ENCODE measurements at places on chromosomes 6 and 20. TPM values are rescaled to one million over a fixed set of nuclear protein-coding genes. Genes with fewer than 3 reads are reported as not detected.

DACT2 gene
- not detected for total RNA-seq

TAP2 gene
- 18.0 TPM for total RNA-seq

KCNB1 gene
- 5.1 TPM for total RNA-seq

PAK5 gene
- total RNA-seq, result 1.3 TPM

TBC1D7 gene
- 10.6 TPM for total RNA-seq

GRCh38 chr6:124132256-124132655 lies 328.6 kb downstream of the NKAIN2 start:
- no peaks in the 10 kb centered on the region for H3K27me3 ChIP-seq
- DNase-seq, result no peak
- H3K36me3 ChIP-seq, result no peaks in the 10 kb centered on the region
- no peak overlapping the region for H3K4me3 ChIP-seq
- no peak overlapping the region for H3K27ac ChIP-seq

DNA sequence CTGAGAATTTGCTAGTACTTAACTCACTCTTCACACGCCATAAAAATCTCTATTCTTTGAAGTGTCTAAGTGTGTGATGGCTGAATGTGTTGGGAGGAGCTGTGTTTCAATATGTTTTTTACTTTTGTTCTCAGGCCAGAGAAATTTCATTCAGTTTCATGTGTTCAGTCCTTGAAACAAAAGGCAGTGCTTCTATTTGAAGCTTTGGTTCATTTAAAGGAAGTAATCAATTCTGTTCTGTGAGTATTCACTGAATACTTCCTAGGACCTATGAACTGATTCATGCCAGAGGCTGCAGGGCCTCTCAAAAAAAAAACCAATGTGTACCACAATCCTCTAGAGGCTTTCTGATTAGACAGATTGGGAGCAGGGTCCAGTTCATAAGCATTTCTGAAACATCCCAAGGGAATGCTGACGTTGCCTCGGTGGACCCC lies 12.4 kb upstream of the F13A1 start:
- H3K36me3 ChIP-seq, result no peaks in the 10 kb centered on the region
- no peaks in the 10 kb centered on the region for H3K4me1 ChIP-seq
- H3K27me3 ChIP-seq, result no peaks in the 10 kb centered on the region
- no peak overlapping the region for H3K4me3 ChIP-seq

- no peaks in the 10 kb centered on the region for H3K36me3 ChIP-seq
- H3K27me3 ChIP-seq, result no peaks in the 10 kb centered on the region
- H3K27ac ChIP-seq, result no peak overlapping the region
- H3K4me1 ChIP-seq, result no peaks in the 10 kb centered on the region
- no peak for DNase-seq
- no peak overlapping the region for H3K4me3 ChIP-seq
These were observed 4.4 kb downstream of the PGK2 start for GRCh38 chr6:49782725-49783124.

DNA sequence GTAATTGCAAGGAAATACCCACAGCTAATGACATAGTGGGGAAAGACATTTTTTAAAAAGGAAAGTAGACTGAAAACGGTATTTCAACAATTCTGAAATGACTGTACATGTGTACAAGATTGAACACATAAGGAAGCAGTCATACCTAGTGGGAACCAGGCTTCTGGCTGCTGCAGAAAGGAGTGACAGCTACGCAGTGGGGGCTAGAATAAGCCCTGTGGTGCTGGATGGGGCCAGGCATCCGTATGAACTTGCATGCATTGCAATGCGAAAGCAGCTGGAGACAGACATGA lies 54.9 kb upstream of the GPR31 start:
- no peak for DNase-seq
- H3K36me3 ChIP-seq, result no peaks in the 10 kb centered on the region
- no peaks in the 10 kb centered on the region for H3K4me1 ChIP-seq
- H3K27me3 ChIP-seq, result no peaks in the 10 kb centered on the region
- no peak overlapping the region for H3K4me3 ChIP-seq

- no peak for DNase-seq
- no peaks in the 10 kb centered on the region for H3K36me3 ChIP-seq
- H3K4me1 ChIP-seq, result no peaks in the 10 kb centered on the region
- H3K27ac ChIP-seq, result no peak overlapping the region
- no peaks in the 10 kb centered on the region for H3K27me3 ChIP-seq
These were observed 736.9 kb upstream of the MARCKS start for GRCh38 chr6:113120224-113120581.

DNA sequence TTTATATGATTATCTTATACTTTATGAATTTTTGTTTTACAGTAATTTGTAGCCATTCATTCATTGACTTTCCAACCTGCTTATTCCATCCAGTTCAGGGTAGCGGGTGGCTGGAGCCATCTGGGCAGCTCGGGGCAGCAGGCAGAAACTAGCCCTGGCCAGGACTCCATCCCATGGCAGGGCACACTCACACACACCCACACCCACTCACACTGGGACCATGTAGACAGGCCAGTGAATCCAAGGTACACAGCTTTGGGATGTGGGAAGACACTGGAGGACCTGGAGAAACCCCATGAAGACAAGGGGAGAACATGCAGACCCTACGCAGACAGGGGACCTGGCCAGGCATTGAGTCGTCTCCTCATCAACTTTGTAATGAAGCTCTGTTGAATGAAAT lies 84.8 kb downstream of the ADGRG6 start:
- no peaks in the 10 kb centered on the region for H3K36me3 ChIP-seq
- no peak overlapping the region for H3K27ac ChIP-seq
- H3K27me3 ChIP-seq, result no peaks in the 10 kb centered on the region
- no peak overlapping the region for H3K4me3 ChIP-seq
- DNase-seq, result no peak
- H3K4me1 ChIP-seq, result no peaks in the 10 kb centered on the region

- no peak overlapping the region for H3K4me3 ChIP-seq
- no peaks in the 10 kb centered on the region for H3K4me1 ChIP-seq
- no peaks in the 10 kb centered on the region for H3K36me3 ChIP-seq
- no peak for DNase-seq
- H3K27me3 ChIP-seq, result no peaks in the 10 kb centered on the region
These were observed 73.9 kb downstream of the PLG start for GRCh38 chr6:160775792-160776580.

GRCh38 chr20:38062890-38063289 lies 29.3 kb downstream of the RPRD1B start:
- H3K36me3 ChIP-seq, result no peaks in the 10 kb centered on the region
- H3K4me3 ChIP-seq, result no peak overlapping the region
- H3K27ac ChIP-seq, result no peak overlapping the region
- no peaks in the 10 kb centered on the region for H3K27me3 ChIP-seq
- no peak for DNase-seq

DNA sequence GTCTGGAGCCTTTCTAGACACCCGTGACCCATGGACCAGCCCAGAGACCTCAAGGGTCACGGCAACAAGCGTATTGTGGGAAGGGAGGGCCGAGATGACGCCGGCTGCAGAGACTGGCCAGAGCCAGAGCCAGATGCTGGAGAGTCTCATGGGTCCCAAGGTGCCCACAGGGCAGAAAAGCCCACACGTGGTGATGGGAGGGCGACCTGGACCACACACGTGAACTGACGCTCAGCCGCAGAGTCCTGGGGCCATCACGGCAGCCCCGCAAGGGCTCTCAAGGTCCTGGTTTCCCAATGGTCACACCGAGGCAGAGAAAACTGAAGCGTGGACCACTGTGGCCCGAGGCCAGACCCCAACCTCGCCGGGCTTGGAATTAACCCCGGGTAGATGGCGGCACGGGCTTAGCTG lies 92.6 kb downstream of the YTHDF1 start:
- DNase-seq, result no peak
- no peaks in the 10 kb centered on the region for H3K4me1 ChIP-seq
- H3K27me3 ChIP-seq, result peaks cover 81% of the 10 kb centered on the region
- H3K27ac ChIP-seq, result no peak overlapping the region
- H3K36me3 ChIP-seq, result no peaks in the 10 kb centered on the region

DNA sequence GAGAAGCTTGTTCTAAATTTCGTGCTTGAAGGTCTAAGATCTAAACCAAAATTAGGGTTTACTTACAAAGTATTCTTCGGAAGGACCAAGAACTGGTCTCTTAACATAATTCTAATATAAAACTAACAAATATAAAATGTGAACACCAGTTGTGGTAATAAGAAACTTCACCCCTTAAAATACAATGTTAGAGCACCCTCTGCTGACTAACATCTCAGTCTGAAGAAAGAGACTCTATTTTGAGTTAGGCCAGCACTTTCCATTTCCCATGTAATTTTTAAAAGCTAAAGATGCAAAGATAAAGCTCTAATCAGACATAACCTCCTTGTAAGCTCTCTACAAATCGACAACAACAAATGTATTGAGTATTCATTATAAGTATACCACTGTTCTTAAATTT lies 24.6 kb downstream of the ATG5 start:
- H3K36me3 ChIP-seq, result no peaks in the 10 kb centered on the region
- H3K4me3 ChIP-seq, result no peak overlapping the region
- no peak for DNase-seq
- no peaks in the 10 kb centered on the region for H3K4me1 ChIP-seq
- no peaks in the 10 kb centered on the region for H3K27me3 ChIP-seq

GRCh38 chr20:623704-624103 lies 13.6 kb upstream of the TCF15 start:
- no peaks in the 10 kb centered on the region for H3K4me1 ChIP-seq
- no peak for DNase-seq
- no peak overlapping the region for H3K27ac ChIP-seq
- H3K4me3 ChIP-seq, result no peak overlapping the region
- peaks cover 33% of the 10 kb centered on the region for H3K27me3 ChIP-seq
- no peaks in the 10 kb centered on the region for H3K36me3 ChIP-seq

DNA sequence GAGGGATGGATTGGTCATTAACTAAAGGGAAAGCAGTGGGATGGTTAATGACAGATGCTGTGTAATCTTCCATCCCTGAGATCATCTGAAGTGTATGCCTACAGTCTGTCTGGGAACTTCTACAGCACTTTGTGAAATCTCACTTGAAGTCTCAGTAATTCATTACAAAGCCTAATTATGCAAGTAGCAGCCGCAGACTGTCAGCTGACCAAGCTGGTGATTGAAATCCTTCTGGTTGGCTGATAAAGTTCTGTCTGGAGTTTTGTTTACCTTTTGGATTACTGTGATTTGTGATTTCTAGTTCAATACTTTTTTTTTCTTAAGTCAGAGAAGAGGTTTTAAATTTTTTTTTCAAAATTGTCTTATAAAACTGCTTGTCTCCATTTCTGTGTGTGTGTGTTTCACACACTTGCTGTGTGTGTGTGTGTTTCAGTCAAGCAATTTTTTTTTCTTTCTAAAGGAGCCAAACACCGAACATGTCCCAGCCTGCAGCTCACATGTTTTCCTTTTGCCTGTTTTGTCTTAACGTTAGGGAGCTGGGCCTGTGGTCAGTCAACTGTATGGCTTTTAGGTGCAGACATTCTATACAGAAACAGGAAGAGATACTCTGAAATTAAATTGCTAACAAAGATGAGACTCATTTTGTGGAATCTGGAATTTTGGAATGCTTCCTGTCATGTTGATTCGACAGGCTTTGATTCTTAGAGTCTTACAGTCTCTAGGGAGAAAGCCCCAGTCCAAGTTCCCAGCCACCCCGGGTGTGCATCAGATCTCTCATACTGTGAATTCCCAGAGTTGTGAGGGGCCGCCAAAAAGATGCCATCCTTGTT lies 28.5 kb upstream of the ADGRF4 start:
- H3K36me3 ChIP-seq, result no peaks in the 10 kb centered on the region
- no peaks in the 10 kb centered on the region for H3K27me3 ChIP-seq
- H3K4me3 ChIP-seq, result no peak overlapping the region
- H3K4me1 ChIP-seq, result no peaks in the 10 kb centered on the region

GRCh38 chr6:98039443-98039842 lies 756.4 kb upstream of the MMS22L start:
- no peaks in the 10 kb centered on the region for H3K36me3 ChIP-seq
- no peak overlapping the region for H3K4me3 ChIP-seq
- H3K27me3 ChIP-seq, result no peaks in the 10 kb centered on the region
- H3K27ac ChIP-seq, result no peak overlapping the region
- H3K4me1 ChIP-seq, result no peaks in the 10 kb centered on the region

GRCh38 chr6:113876695-113877094 lies 19.6 kb downstream of the MARCKS start:
- H3K36me3 ChIP-seq, result no peaks in the 10 kb centered on the region
- DNase-seq, result no peak
- no peaks in the 10 kb centered on the region for H3K27me3 ChIP-seq
- H3K4me1 ChIP-seq, result no peaks in the 10 kb centered on the region

- peak overlapping the region; percentile 95 for H3K27ac ChIP-seq
- no peaks in the 10 kb centered on the region for H3K4me1 ChIP-seq
- DNase-seq, result peak; percentile 55
- H3K27me3 ChIP-seq, result no peaks in the 10 kb centered on the region
- peak overlapping the region; percentile 94 for H3K4me3 ChIP-seq
These were observed 131.6 kb downstream of the OGFRL1 start for GRCh38 chr6:71420095-71420692.

- no peak overlapping the region for H3K4me3 ChIP-seq
- H3K4me1 ChIP-seq, result no peaks in the 10 kb centered on the region
- no peak for DNase-seq
- no peaks in the 10 kb centered on the region for H3K27me3 ChIP-seq
- H3K27ac ChIP-seq, result no peak overlapping the region
- no peaks in the 10 kb centered on the region for H3K36me3 ChIP-seq
These were observed 55.1 kb downstream of the MYLK4 start for GRCh38 chr6:2695454-2696095.

- H3K36me3 ChIP-seq, result no peaks in the 10 kb centered on the region
- no peaks in the 10 kb centered on the region for H3K27me3 ChIP-seq
- no peak overlapping the region for H3K4me3 ChIP-seq
- no peaks in the 10 kb centered on the region for H3K4me1 ChIP-seq
- DNase-seq, result no peak
These were observed 656.9 kb downstream of the PRKN start for GRCh38 chr6:162070639-162071038.

GRCh38 chr6:126890055-126890454 lies 228.4 kb upstream of the RSPO3 start:
- H3K36me3 ChIP-seq, result no peaks in the 10 kb centered on the region
- DNase-seq, result no peak
- no peak overlapping the region for H3K4me3 ChIP-seq
- no peak overlapping the region for H3K27ac ChIP-seq
- no peaks in the 10 kb centered on the region for H3K4me1 ChIP-seq

DNA sequence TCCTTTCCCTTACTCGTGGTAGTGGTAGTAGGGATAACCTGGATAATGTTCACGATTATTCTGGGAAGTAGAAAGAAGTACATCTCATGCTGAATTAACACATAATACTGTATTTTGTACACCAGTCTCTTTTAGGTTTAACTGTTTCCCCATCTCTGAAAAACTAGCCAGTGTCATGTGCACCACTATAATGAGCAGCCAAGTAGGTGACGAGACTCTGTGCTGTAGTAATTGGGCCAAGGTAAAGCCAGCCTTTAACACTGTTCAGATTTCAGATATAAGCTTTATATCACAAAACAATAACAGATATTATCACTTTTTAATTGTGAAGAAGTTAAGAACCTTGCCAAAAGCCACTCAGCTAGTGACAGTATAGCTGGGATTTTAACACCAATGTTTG lies 100.9 kb upstream of the ENPP5 start:
- no peaks in the 10 kb centered on the region for H3K4me1 ChIP-seq
- no peaks in the 10 kb centered on the region for H3K36me3 ChIP-seq
- DNase-seq, result no peak
- H3K27ac ChIP-seq, result no peak overlapping the region

GRCh38 chr6:37938909-37939308 lies 119.4 kb downstream of the ZFAND3 start:
- no peak overlapping the region for H3K4me3 ChIP-seq
- no peak for DNase-seq
- no peak overlapping the region for H3K27ac ChIP-seq
- no peaks in the 10 kb centered on the region for H3K36me3 ChIP-seq
- H3K4me1 ChIP-seq, result no peaks in the 10 kb centered on the region
